Uterus (tissue), 4 donors: ENCODE measurements at places on chromosomes 5 and 9.

DNA sequence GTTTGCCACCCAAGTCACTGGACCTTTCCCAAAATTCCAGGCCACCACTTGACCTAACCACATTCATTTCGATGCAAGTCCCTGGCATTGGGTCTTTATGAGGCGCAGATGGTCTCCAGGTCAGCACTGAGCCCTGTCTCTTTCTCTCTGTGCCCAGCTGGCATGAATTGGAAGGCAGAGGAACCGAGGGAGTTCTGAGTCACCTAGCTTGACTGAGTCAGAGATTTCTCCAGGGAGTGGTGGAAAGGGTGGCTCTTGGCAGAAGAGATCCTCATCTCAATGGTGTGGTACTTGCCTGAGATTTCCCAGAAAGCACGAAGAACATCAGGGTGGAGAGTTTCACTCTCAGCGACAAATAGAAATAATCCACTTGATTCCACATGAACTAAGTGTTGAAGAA lies 43.8 kb downstream of the WDR36 start:
- no peak for DNase-seq

DNA sequence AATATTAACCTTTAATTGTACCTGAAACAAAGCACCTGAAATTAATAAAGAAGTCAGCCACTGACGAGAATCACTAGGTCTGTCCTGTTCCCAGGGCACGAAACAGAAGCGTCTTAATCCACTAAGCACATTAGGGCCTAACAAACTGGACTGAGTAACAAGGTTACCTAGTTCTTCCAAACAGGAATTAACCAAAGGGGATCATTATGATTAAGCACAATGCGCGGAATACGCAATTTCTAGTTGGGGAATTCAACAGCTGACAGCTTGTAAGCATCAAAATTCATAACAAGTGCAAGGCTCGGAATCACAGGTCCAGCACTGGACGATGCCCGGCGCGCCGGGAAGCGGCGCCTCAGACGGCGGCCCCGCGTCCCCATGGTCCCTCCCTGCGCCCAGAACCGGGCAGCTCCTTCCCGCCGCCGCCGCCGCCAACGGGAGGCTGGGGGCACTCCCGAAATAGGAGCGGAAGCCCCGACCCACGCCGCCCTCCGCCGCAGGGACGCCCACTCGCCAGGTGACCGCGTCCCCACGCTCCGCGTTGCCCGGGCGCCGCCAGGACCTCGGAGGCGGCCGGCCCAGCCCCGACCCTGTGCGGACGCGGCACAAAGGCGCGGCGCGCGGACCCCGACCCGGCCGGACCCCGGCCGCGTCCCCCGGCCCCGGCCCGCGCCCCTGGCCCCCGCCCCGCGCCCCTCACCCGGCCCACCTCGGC lies 898 bp downstream of the CAMSAP1 start:
- DNase-seq = peak; percentile 23

GRCh38 chr9:135923508-135923907 lies 16.2 kb upstream of the CAMSAP1 start:
- no peak for DNase-seq

- DNase-seq = no peak
Measured at GRCh38 chr5:24167806-24168205, 477.0 kb downstream of the CDH10 start.

DNA sequence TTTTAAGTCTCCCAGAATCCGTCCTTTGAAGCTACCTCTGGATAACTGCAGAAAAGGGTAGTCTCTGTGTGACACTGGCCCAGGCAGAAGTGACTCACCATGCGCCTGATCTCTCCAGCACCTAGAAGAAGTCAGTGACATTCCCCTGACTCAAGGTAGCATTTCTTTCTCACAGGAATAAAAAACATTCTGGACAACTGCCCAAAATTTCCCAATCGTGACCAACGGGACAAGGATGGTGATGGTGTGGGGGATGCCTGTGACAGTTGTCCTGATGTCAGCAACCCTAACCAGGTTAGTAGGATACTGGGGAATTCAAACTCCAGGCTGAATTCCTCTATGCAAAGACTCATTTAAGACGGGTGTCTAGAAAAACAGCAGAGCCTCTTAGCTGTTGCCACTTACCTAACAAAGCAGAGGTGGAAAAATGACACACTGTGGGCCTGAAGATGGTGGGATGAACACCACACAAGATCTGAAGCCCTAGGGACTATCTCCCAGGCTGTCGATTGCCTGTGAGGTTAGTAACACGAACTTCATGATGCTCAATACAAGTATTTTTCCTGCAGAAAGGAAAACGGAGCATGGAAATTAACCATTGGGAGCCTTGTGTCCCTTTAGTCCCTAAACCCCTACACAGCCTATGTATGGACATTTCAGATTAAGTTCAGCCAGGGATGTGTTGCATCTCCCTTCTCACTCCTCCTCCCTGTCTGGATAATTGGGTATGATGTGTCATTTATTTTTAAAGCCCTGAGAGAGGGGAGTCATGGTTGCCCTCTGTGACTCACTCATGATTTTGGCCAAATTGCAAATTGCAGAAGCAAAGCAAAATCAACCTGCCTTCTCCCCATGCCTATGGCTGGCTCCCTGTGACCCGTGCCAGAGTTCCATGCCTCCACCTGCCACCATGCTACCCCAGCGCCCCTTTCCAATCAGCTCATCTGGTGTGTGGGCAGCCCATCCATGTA lies 37.2 kb downstream of the THBS4 start:
- DNase-seq = no peak

DNA sequence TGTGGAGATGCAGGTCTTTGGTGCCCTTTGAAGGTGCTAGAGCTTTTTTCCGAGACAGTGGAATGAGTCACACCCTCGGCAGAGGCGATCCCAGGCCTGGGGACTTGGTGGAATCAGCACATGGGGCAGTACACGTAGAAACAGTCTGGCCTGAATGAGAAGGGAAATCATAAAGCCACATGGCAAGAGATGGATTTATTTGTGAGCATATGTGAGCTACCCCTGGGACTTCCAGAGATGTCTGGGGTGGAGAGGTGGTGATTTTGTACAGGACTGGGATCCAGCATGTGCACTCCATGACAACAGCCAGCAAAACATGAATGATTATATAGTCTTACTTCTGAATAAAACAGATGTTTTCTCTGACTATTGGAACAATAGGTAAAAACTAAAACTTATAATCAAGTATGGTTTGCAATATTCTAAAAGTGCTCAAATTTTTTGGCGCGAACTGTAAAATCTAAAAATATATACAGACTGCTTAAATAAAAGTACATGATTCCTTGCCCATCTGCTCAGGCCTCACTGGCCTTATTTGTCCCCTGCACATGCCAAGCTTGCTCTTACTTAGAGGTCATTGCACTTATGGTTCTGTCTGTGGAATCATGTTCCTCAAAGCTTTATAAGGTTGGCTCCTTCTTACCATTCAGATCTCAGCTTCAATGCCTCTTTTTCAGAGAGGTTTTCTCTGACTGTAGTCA lies 54.7 kb upstream of the SMARCA2 start:
- DNase-seq = no peak

DNA sequence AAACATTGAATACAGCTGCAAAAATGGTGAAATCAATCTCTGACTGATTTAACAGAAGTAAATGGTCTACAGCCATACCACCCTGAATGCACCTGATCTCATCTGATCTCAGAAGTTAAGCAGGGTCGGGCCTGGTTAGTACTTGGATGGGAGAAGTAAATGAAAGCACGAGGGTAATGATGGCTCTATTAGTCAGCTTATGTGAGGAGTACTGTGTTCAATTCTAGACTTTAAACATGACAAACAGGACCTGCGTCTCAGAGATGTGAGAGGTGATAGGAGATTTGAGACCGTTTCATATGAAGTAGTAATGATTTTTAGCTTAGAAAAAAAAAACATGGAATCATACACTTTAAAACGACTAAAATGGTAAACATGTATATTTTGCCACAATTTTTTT lies 77.1 kb upstream of the SUSD1 start:
- no peak for DNase-seq

- DNase-seq = no peak
Measured at GRCh38 chr9:78871452-78872331, 574.8 kb downstream of the PSAT1 start.

DNA sequence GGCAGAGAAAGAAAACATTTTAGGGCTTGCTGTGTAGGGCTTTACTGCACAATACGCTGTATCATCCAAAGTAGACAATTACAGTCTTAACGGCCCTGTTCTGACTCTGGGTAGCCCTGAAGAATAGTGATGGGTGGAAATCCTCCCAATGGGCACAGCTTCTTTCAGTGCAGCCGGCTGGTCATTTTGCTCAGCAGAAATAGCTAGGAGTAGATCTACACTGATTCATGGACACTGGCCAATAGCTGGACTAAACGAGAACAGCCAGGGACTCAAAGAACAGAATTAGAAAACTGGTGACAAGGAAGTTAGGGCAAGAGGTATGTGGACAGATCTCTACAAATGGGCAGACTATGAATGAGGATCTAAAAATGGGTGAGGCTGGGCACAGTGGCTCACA lies 69.3 kb downstream of the IARS1 start:
- DNase-seq = no peak

- peak; percentile 64 for DNase-seq
Measured at GRCh38 chr9:114385397-114386181, 2.2 kb downstream of the AKNA start.

DNA sequence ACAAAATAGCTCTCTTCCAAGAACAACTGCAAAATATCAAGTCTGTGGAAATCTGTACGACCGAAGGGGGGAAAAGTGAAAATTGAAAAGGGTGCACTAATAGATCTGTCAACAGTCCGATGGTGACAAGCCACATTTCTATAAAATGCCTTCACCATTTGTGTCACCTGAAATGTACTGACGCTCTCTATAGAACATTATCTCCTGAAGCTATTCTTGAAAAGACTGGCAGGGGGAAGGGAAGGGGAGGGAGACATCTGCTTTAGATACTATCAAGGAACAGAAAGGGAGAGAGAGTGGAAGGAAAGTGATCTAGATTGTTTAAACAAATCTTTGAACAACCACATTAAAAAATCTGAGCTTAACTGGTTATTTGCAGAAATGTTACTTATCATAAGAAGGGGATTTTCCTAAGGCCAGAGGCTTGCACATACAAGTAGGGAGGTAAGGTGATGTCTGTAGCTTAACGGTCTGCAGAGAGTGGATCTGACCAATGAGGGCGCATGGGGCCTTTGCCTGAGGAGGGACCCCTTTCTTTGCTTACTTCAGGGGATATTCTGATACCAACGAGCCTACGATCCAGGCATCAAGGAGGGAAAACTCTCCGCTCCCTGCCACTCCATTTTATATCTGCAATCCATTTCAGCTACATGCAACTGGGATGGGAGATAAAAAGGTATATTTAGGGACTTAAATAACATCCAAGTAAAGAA lies 92.1 kb downstream of the CRB2 start:
- no peak for DNase-seq
